ENCODE measurements at places on chromosomes 12 and 14.

- no peak for DNase-seq
Measured at GRCh38 chr12:96587691-96588090, 98.3 kb downstream of the CFAP54 start.

DNA sequence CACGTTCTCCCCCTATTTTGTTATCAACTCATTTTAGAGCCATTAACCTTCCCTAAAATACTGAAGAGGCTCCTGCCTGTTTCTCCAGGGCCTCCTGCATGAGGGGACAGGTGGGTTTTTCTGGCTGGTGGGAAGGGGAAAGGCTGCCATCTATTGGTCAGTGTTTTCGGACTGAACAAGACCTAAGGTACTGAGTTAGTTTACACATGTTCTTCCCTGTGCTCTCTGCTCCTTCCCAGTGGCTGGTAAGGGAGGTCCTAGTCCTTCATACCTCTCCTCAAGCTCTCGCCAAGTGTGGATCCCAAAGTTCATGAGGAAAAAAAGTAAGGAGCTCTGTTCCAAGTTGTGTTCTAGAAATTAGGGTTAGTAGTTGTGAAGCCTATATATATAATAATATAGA, 357.5 kb downstream of the FSCB start:
- no peak for DNase-seq

DNA sequence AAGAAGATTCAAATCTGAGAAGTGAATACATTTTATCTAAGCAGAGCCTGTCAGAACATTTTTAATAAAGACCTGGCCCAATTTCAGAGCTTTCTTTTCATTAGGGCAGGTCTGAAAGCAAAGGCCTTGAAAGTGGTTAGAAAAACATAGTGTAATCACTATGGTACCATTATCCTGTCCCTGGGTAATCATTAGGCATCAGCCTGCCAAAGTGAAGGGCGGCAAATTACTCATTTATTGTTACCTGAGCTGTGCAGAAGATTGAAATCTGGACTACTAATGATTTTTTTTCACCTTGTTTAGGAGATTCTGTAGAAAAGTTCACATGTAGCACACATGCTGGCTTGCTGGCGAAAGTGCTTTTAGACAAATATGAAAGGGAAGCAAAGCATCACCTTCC, 92.6 kb upstream of the PRKD1 start:
- no peak for DNase-seq

GRCh38 chr12:12822886-12823285, 9.7 kb downstream of the DDX47 start:
- no peak for DNase-seq

- no peak for DNase-seq
Measured at GRCh38 chr14:30252783-30253674, 305.9 kb upstream of the G2E3 start.

DNA sequence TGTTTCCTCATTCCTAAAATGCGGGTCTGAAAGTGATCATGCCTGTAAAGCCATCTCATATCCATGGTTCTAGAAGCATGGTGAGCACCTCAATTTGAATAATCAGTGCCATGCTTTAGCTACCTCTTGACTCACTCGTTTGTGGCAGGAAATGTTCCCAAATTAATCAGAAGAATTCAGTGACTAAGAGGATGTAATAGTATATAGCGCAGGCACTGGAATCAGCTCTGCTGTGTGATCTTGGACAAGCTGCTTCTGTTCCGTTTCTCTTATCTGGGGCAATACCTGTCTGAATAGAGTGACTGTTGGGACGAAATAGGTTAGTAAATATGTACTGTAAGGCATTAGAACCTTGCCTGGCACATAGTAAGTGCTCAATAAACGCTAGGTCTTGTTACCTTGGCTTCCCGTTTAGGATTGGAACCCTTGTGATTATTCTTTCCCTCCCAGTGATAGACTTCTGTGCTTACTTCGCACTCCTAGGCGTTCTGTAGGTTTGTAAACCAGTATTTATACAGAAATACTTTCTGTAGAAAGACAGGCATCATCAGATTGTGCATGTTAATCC, 820 bp upstream of the SMAGP start:
- no peak for DNase-seq

DNA sequence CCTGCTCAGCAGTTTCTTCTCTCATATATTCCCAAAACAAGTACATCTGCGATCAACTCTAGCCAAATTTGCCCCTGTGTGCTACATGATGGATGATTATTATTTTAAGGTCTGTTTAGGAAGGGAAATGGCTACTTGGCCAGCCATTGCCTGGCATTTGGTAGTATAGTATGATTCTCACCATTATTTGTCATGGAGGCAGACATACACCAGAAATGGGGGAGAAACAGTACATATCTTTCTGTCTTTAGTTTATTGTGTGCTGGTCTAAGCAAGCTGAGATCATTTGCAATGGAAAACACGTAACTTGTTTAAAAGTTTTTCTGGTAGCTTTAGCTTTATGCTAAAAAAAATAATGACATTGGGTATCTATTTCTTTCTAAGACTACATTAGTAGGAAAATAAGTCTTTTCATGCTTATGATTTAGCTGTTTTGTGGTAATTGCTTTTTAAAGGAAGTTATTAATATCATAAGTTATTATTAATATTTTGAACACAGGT, 45.5 kb downstream of the EID3 start:
- no peak for DNase-seq

GRCh38 chr12:124750787-124751471, 112.7 kb downstream of the SCARB1 start:
- no peak for DNase-seq

GRCh38 chr14:99554757-99555531, 49.1 kb downstream of the CCDC85C start:
- no peak for DNase-seq

Data from GM12892 (cell line).